ENCODE measurements at places on chromosomes 5 and 9. TPM values are rescaled to one million over a fixed set of nuclear protein-coding genes. Genes with fewer than 3 reads are reported as not detected.

Gene ZNF346
- total RNA-seq: 15.7 TPM

Gene ITGA1
- total RNA-seq: 207 TPM

Gene LVRN
- 1.6 TPM for total RNA-seq

Gene GRM6
- total RNA-seq: not detected

Data from mucosa of descending colon (tissue), 3 donors.